ENCODE measurements at places on chromosomes 5 and 9.

DNA sequence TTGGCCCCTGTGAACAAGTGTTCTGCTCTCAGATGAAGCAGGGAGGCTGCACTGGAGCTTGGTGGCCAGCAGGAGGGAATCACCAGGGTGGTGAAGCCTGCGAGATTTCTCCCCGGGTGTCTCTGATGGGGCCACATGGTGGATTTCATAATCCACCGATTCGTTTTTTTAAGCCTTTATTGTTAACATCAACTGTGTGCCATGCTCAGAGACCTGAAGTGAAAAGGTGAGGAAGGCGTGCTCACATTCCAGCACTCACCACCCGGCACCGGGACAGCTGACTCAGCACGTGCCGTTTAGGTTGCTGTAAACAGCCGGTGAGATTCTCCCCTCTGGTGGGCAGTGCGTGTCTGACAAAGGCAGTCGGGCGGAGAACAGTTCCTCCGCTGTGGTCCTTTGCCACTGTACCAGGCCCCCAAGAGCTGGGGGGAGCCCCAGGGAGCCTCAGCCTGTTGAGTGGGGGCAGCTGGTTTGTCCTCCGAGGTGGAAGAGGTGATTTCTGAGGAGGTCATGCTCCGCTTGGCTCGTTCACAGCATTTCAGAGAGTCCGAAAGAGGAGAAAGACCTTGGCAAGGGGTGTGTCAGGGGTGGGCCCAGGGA, 12.7 kb upstream of the AHRR start:
- DNase-seq = no peak

GRCh38 chr9:121878271-121878822, 214.8 kb downstream of the TTLL11 start:
- no peak for DNase-seq

GRCh38 chr9:85089188-85089969, 419.9 kb downstream of the NTRK2 start:
- no peak for DNase-seq

- DNase-seq = no peak
Measured at GRCh38 chr9:14405176-14405706, 91.3 kb upstream of the NFIB start.

DNA sequence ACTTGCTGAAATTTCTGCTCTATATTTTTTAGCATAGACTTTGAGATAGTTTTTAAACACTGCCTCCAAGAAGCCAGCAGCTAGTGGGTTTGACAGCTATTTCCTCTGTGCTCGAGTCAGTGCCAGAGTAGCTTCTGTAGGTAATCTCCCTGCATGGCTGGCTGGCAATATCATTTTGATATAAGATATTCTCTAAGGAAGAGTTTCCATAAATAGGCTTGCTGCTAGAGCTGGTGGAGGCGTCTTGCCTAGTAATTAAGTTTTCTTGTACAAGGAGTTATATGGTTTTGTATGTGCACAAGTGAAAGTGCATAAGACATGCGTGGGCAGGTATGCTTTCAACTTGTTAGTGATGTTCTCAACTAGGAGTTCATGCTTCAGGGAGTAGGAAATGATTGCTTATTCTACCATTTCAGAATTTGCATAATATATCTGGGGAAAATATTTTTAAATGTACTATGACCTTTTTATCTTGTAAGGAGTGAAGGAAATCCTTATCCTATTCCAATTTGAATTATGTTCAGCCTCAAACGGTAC, 74.1 kb upstream of the CCL21 start:
- DNase-seq = no peak

- DNase-seq = no peak
Measured at GRCh38 chr5:6666762-6667161, 33.5 kb downstream of the SRD5A1 start.

DNA sequence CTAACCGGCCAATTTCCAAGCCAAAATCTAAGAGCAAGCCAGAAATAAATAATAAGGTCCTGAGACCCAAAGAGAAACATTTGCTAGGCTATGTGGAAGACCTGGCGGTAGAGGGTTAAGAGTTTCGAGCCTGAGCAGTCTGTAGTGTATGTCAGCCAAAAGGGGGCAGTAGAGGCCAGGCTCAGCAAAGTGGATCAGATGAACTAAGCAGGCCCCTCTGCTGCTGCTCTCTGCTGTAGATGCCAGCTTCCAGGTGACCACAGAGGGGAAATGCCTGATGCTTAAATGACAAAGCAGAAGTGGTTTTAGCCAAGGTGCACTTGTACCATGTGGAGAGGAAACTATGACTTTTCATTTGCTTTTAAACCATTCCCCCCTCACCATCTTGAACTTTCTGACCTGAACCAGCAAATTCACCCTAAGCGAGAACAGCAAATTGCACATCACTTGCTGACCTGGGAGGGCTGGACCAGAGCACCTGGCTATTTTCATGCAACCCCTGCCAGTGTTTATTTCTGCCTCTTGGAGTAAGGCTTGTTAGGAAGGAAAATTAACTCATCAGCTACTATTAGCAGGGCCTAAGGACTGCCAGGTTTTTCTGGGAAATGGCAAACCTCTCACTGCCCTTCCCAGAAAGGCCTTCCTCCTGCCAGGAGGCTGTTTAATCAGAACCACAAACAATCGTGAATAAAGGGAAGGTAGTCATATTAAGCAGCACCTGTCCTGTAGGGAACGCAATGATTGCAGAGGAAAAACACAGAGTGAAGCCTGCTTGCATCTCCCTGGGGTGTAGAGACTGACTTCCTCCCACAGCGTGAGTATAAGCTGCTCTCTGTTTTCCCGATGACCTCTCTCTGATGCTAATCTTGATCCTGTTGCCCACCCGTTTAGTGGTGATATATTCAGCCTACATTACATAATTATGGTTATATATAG, 818.2 kb downstream of the TLR4 start:
- no peak for DNase-seq

DNA sequence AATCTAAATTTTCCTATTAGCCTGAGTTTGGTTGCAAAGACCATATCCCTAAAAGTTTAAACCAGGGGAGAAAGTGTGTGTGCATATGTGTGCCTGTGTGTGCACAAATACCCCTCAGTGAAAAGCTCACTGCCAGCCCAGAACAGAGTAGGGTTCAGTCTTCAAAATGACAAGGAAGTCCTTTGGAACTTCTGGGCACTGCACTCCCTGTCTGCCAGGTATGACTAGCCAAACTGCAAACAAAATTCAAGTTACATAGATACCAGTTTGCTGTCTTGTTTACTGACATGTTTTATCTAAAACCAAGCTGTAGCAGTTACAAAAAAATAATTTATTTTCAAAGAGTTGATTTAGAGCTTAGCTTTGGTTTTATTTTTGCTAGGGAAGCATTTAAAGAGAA, 100.1 kb downstream of the ARHGEF28 start:
- DNase-seq = no peak

GRCh38 chr9:20407013-20407412, 215.3 kb downstream of the MLLT3 start:
- no peak for DNase-seq

DNA sequence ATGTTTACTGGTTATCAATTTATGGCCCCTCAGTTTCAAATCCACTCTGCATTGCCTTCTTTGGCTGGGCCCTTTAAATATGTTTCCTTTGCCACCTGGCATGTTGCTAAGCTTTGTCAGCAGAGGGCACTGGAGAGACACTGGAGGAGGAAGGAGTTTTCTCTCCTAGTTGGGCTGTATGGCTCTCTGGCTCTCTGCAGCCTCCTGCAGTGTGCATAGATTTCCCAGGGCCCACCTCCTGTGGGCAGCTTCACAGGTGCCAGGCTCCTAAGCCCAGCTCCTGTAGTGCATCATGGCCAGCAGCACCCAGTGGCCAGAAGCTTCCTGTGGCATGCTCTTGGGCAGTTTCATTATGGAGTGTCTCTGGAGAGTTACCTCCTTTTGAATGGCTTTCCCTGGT, 23.3 kb downstream of the CAVIN4 start:
- peak; percentile 50 for DNase-seq

GRCh38 chr5:66230551-66230950, 86.5 kb downstream of the SREK1 start:
- no peak for DNase-seq

DNA sequence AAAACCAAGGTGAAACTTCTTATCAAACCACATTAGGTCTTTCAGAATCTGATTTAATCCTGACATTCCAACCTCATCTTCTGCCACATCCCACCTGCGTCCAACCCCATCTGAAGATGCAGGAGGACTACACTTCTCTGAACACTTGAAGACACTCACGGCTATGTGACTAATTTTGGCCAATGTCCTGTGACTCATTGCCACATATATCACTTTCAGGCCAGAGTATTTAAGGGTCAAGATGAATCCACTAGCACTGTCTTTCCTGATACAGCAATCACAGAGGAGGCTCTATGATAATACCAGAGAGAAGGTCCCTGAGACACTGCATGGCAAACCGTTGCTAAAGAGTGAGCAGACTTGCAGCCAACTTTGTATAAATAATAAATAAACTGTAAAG, 323.4 kb downstream of the NR2F1-AS1 start:
- no peak for DNase-seq

DNA sequence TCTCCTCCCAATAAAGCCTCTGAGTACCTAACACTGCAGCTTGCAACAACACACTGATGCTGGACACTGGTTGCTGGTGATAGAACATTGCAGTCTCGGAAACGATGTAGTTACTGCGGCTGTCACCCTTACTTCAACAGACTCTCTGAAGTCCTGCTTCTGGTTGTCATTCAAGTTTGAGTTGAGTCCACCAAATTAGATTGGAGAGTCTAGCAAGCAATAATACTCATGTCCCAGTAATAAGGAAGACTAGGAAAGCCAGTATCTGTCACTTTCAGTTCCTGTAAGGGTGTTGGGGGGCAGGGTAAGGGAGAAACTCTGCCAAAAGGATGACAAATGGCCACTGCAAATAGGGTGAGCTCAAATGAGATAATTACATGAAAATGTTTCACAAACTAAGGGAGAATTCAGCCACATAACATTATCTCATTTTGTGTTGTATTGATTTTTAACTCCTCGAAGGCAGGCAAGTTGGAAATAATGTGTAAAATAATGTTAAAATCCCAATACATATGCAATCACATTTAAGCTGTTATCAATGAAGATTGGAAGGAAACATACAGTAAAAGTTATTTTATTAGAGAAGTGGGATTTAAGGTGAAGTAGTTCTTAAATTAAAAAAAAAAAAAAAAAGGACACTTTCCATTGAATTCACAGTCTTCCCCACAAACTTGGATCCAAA, 849 bp upstream of the IFT74 start:
- no peak for DNase-seq

DNA sequence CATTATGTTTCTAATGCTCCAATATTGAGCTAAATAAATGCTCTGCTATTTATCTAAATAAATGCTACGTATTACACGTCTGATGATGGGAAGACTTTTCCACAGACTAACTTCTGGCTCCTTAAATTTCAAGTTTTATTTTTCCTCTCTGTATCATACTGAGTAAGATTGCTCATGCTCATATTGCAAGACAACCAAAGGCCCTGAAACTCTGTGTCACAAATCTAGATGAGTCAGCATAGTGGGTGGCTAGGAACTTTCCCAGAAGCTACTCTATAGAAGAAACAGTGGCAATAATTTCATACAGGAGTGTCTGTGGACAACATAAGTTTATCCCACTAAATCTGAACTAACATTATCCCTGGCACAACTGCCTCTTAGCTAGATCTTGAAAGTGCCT, 53.0 kb upstream of the RFX3 start:
- DNase-seq = no peak

GRCh38 chr5:59299006-59299405, 594.5 kb downstream of the PDE4D start:
- no peak for DNase-seq

GRCh38 chr5:101346447-101346846, 443.4 kb upstream of the ST8SIA4 start:
- DNase-seq = no peak

GRCh38 chr5:72692231-72692637, 124.2 kb upstream of the TNPO1 start:
- DNase-seq = no peak

GRCh38 chr5:37739817-37740261, 100.0 kb downstream of the GDNF start:
- no peak for DNase-seq

- DNase-seq = no peak
Measured at GRCh38 chr9:137149363-137149762, 10.4 kb downstream of the GRIN1 start.

DNA sequence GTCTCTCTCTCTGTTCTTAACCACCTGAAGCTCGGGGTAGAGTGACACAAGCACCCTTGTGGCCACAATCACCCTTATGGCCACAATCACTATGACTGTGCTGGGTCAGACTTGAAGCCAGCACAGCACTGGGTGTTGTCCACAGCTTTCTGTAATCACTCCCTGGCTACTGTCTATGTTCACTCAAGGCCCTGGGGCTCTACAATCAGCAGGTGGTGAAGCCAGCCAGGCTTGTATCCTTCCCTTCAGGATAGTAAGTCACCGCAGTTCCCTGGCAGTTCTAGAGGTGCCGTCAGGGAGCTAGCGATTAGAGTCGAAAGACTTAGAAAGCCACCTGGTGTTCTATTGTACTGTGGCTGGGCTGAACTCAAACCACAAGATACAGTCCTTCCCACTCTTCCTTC, 44.2 kb downstream of the GDA start:
- no peak for DNase-seq

GRCh38 chr5:106843812-106844416, 826.8 kb downstream of the EFNA5 start:
- DNase-seq = no peak

GRCh38 chr5:43348207-43348606, 35.0 kb upstream of the HMGCS1 start:
- DNase-seq = no peak

GRCh38 chr5:112308608-112309007, 110.5 kb downstream of the EPB41L4A start:
- DNase-seq = no peak

DNA sequence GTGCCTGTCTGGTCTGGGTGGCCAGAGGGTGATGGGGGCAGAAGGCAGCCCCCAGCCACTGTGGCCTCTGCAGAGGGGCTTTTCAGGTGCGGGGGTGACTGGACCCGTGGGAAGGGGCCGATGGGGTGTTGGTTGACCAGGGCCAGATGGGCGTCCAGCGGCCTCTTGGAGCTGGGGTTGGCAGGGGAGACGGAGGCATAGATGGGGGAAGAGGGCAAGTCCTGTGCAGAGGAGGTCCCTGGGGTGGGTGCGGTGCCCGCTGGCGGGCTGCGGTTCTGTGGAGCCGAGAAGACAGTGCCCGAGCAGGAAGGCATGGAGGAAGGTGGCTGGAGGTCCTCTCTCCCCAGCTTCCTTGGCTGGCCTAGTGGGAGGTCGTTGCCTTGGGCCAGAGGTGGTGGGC, 18.7 kb upstream of the AKNA start:
- DNase-seq = no peak

- no peak for DNase-seq
Measured at GRCh38 chr5:1285883-1286291, 9.0 kb downstream of the TERT start.

GRCh38 chr9:76166526-76166925, 227.7 kb downstream of the RFK start:
- DNase-seq = no peak

DNA sequence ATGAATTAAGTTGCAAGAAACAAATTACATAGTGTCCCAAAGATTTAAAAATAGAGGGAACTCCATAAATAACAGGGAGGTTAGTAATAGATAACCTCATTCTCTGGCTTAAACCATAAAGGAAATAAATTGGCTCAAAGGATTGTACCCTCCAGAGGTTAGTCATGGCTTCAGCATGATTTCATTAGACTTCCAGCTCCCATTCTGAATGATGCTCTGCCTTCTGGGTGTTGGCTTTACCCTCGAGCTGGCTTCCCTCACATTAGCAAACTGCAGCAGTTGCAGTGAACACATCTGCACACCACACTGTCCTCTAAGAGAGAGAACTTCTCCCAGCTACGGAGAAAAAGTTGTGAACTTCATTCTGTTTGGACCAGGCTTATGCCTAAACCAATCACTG, 70.4 kb downstream of the RGS7BP start:
- DNase-seq = no peak

Measured in NCI-H1105 (cell line).